ENCODE measurements at places on chromosomes 12 and 14.

- no peak for DNase-seq
Observed at GRCh38 chr12:95890958-95891357, 32.2 kb downstream of the SNRPF start.

GRCh38 chr12:6347367-6348338 lies 5.8 kb upstream of the TNFRSF1A start:
- no peak for DNase-seq

DNA sequence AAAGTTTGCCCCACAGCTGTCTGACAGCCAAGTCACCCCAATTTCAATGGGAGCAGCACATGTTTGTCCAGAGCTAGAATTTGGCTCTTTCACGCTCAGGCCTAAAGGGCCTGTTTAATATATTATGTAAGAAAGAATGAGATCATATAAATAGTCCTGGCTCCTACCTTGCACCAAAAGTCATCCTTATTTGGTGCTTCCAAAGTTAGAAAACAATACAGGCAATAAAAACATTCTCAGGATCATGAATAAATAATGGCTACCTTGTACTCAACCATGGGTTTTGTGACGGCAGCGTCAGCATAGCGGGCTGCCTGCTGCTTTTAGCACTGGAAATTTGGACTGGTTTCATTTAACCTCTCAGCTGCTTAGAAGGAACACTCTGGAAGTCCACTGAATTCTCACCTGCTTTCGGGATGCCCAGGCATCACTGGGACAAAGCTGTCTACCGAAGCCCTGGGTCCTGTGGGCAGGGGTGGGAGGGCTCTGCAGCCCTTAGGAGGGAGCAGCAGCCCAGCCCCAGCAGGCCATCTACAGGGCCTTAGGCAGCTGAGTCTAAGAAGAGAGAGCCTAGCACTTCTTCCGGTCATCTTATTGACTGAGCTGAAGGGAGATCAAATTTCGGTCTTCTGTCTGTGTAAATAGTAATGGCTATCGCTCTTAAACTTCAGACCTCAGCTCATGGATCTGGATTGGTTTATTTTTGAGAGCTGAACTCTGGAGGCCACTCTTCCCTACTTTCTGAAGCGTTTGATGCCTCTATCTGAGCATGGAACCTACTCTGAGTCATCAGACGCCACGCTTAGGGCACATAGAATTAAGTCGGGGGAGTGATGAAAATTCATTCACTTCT lies 106.5 kb downstream of the SAMD4A start:
- no peak for DNase-seq

DNA sequence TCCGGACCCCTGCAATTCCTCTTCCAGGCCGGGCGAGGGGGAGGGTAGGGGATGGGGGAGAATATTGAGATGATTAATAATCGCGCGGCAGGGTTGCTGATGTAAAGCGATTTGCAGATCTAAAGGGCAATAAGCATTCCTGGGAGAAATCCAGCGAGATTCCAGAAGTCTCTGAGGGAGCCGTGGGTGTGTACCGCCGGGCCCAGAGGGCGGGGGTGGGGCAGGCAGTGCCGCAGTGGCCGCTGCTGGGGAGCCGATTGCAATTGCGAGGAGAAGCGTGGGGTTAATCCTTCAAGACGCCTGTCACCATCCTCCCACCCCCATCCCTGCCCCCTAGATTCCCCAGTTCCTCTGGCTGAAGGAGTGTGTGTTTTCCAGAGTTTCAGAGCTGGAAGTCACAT lies 16.4 kb downstream of the FOS start:
- no peak for DNase-seq

DNA sequence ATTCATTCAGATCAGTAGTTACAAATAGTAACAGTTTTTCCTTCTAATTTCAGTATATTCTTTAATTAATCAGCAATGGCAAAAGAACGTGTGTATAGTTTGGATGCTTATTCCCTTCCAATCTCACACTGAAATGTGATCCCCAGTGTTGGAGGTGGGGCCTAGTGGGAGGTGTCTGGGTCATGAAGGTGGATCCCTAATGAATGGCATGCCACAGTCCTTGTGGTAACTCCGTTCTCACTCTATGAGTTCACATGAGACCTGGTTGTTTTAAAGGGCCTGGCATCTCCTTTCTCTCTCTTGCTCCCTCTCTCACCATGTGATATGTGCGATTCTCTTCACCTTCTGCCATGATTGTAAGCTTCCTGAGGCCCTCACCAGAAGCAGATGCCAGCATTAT lies 18.9 kb upstream of the SYNDIG1L start:
- DNase-seq = no peak

GRCh38 chr12:54940727-54941315 lies 43.7 kb downstream of the TESPA1 start:
- DNase-seq = no peak

GRCh38 chr14:31768355-31768754 lies 207.2 kb downstream of the NUBPL start:
- no peak for DNase-seq

DNA sequence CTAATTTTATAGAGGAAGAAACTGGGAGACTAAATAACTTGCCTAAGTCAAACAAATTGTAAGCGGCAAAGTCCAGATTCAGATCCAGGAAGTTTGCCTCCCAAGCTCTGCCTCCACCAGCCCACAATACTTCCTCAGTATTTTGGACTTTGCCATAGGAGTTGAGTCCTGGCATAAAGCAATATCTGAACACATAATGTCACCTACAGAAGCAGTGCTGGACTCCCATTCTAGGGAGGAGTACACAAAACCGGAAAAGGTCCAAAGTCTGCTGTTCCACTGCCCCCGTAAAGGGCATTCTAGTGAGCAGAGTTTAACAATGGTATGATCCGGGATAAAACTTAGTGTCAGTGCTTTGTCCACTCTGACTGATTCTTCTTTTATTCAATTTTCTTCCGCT lies 340.5 kb downstream of the FUT8 start:
- no peak for DNase-seq

GRCh38 chr12:132632521-132633228 lies 14.1 kb downstream of the P2RX2 start:
- DNase-seq = no peak

GRCh38 chr14:95518045-95518751 lies 1.7 kb upstream of the SYNE3 start:
- DNase-seq = no peak

- no peak for DNase-seq
Observed at GRCh38 chr12:26389343-26389742, 194.0 kb downstream of the SSPN start.

DNA sequence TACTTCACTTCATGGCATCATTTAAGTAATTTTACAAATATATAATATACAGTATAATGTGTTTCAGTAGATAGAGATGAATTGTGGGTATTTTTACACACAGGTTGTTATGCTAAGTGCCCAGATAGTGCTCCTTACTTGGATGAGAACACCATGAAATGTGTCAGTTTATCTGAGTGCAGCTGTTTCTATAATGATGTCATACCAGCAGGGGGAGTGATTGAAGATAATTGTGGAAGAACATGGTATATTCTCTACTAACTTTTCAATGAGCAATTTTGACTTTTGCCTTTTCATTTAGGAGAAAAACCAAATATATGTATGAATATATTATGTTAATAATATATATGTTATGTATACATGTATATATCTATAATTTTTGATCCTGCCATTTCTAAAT lies 221.6 kb downstream of the LRRK2 start:
- no peak for DNase-seq

- no peak for DNase-seq
Observed at GRCh38 chr12:103028881-103029639, 71.6 kb downstream of the ASCL1 start.

- no peak for DNase-seq
Observed at GRCh38 chr12:123891516-123892179, 81.0 kb downstream of the CCDC92 start.

- DNase-seq = no peak
Observed at GRCh38 chr12:1297639-1298175, 296.7 kb downstream of the FBXL14 start.

DNA sequence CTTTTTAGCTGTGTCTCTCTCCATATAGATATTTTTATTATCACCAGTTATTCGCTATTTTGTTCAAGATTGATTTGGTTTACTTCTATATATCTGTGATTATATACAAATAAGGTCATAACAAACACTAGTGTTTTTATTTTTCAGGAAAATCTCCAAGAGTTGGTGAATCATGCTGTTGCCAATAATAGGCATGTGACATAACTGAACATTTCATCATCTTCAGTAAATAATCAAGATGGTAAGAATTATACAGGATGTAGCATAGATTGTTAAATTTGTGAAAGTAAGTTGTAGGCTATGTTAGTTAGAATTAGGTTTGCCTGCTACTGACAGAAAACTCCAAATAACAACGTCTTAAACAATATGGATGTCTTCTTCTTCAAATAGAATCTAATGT lies 240.9 kb upstream of the PDE3A start:
- no peak for DNase-seq

DNA sequence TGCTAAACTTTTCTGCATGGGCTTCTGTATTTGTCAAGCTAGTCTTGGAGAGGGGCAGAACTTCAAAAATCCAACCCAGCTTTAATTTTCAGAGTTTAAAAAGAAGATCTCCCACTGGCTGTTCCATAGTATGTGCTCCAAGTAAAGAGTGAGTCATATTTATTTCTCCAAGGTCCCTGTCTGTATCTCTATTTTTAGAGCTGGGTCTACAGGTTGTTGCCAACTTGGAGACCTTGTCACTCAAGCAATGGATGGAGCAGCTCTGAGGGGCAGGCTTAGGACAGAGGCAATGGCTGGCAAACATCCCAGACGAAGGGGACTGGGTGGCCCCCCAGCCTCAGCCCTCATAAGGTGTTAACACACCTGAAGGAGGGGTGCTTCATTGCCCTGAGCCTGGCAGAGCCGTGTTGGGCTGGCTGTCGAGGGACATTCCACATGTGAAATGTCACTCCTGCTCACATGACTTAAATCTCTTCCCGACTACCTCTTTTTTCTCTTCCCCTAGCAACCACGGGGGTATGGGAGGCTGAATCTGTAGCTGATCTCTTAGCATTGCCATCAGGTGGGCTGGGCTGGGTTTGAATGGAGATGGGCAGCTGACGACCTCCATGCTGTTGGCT lies 103.1 kb downstream of the SMOC1 start:
- DNase-seq = no peak

DNA sequence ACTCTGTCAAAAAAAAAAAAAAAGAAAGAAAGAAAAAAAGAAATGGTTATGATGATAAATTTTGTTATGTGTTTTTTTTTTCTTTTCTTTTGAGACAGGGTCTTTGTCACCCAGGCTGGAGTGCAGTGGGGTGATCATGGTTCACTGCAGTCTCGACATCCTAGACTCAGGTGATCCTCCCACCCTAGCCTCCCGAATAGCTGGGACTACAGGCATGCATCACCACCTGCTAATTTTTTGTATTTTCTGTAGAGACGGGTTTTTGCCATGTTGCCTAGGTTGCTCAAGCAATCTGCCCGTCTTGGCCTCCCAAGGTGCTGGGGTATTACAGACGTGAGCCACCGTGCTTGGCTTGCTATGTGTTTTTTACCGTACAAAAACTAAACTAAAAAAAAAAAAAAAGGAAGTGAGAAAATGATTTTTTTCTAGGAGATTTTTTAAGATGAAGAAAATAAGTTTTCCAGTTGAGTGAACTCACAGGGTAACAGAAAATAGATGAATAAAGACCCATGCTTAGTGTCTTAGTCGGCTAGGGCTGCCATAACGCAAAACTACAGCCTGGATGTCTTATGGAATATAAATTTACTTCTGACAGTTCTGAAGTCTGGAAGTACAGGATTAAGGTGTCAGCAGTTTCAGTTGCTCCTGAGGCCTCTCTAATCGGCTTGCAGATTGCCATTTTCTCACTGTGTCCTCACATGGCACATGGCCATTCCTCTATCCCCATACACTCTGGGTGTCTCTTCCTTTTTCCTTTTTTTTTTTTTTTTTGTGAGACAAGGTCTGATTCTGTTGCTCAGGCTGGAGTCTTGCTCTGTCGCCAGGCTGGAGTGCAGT lies 13.2 kb upstream of the APOF start:
- DNase-seq = no peak

DNA sequence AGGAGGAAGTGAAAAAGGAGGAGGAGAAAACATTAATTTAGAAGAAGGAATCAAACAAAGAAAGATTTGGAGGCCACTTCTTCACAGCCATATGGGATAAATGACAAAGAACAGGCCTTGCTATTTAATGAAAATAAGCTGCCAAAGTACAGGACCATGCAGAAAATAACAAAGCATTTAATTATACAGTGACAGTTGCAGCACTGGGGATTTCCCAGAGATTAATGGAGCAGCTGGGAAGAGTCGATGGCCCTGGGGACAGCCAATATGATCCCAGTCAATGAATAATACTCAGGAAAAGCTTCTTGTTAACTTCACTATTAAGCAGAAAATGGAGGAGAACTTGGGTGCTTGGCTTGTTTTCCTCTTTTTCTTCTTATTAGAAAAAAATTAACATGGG lies 34.6 kb downstream of the RERG start:
- no peak for DNase-seq

GRCh38 chr12:51218607-51219161 lies 822 bp upstream of the POU6F1 start:
- no peak for DNase-seq

DNA sequence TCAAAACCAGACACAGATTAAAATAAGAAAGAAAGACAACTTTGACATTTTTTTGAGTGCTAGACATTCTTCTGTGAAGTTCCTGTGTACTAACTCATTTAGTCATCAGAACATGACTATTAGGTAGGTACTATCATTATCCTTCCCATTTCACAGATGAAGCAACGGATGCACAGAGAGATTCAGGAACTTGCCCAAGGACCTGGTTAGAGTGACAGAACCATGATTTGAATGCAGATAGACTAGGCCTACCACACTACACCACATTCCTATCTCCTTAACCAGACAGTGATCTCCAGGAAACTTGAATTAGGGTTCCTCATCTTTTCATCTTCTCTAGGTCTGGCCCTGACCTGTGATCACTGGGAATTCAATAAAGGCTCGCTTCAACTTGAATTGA lies 54.4 kb upstream of the MED13L start:
- no peak for DNase-seq

- no peak for DNase-seq
Observed at GRCh38 chr12:111404362-111405148, 1.2 kb upstream of the SH2B3 start.

- DNase-seq = no peak
Observed at GRCh38 chr14:101473045-101473729, 88.1 kb upstream of the DIO3 start.

- no peak for DNase-seq
Observed at GRCh38 chr14:59041308-59041707, 147.2 kb upstream of the DAAM1 start.

GRCh38 chr12:24200010-24200409 lies 250.5 kb upstream of the SOX5 start:
- DNase-seq = no peak

DNA sequence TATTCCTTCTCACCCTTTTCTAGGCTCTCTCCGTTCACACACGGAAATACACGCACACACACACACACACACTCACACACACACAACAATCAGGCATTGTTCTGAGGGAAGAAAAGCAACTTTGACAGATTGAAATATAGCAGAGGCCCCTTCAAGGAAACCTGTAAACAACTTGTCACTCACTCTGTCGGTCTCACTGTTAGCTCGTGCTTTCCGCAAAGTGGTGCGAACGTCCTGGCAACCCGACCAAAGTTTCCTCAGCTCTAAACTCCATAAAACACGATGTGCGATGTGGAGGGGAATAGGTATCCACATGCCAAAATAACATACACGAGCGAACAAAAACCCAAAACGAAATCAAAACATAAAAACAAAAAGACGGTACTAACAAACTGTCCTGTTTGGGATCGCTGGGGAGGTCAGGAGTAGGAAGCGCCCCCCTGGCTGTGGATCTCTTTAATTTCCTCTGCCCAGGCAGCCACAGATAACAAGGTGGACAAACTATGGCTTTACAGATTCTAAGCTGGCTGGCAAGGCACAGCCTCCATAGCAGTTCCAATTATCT lies 822 bp upstream of the SOX5 start:
- DNase-seq = no peak
